ENCODE measurements at places on chromosomes 16 and 17.

GRCh38 chr16:51031598-51031997, 119.5 kb downstream of the SALL1 start:
- no peak for DNase-seq

- DNase-seq, result peak; percentile 13
Measured at GRCh38 chr16:53495325-53495724, 7.7 kb downstream of the AKTIP start.

GRCh38 chr17:67993153-67993997, 2.9 kb downstream of the C17orf58 start:
- DNase-seq, result peak; percentile 77

- DNase-seq, result no peak
Measured at GRCh38 chr16:892006-892405, 78.8 kb downstream of the LMF1 start.

GRCh38 chr17:41705271-41705991, 6.7 kb upstream of the GAST start:
- DNase-seq, result no peak

GRCh38 chr16:80687606-80688005, 116.8 kb downstream of the CDYL2 start:
- no peak for DNase-seq

- DNase-seq, result no peak
Measured at GRCh38 chr17:6496116-6496481, 51.8 kb downstream of the PIMREG start.

DNA sequence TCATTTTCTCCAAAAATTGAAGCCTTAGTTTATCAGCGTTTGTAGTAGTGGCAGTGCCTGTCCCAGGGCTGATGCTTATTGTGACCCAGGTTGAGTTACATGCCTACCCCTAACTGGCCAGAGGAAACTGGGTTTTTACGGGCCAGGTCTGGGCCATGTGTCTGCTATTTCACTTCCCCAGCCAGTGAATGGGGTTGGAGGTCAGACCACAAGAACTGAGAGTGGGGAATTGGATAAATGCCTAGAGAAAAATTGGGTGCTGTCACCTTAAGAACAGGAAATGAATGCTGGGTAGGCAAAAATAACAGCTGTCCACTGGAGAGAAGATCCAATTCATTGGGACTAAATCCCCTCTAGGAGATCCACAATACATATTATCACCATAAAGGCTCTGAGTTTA, 5.2 kb downstream of the ADPRM start:
- no peak for DNase-seq

- no peak for DNase-seq
Measured at GRCh38 chr17:77637818-77638575, 320.5 kb upstream of the TNRC6C start.

- DNase-seq, result no peak
Measured at GRCh38 chr16:86844695-86845094, 266.3 kb downstream of the FOXL1 start.

DNA sequence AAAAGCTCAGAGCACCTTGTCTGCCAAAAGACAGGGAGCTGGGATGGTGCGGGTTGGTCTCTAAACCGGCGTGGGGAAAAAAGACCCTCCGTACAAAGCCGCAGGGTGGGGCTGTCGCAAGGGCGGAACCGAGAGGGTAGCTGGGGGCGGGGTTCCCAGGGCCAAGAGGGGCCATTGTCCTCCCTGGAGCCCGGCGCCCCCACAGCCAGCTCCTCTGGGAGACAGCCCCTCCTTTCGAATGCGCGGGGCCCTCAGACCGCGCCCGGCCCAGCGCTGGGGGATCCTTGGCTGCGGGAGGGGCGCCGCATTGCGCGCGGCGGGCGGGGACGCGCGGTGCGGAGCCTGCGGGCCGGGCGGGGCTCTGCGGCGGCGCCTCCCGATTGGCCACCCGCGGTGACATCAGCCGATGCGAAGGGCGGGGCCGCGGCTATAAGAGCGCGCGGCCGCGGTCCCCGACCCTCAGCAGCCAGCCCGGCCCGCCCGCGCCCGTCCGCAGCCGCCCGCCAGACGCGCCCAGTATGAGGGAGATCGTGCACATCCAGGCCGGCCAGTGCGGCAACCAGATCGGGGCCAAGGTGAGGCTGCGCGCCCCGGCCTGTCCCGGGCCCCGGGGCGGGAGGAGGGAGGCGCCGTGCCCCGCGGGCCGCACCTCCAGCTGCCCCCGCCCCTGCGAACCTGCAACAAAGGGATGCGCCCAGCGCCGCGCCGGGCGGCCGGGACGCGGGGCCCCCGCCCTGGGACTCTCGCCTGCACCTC, at the start of gene TUBB3:
Gene TUBB3 (plus strand): TSS at position 459 of the 756 bp plus-strand sequence. CDS start 60 bp downstream, at position 519.
- DNase-seq, result peak; percentile 35

DNA sequence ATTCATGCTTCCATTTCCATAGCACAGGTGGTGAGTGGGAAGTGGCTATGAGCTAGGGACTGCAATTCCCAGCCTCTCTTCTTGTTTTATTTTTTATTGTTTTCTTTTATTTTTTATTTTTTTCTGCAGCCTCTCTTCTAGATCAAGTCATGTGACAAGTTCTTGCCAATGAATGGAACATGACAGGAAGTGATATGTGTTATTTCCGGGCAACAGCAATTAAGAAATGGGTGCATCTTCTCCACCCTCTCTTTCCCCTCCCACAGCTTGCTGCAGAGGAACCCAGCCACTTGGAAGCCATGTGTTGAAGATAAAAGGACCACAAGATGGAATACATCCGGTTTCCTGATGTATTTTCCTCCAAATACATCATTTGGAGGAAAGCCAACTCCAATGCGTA, 23.6 kb downstream of the IRX5 start:
- DNase-seq, result no peak

GRCh38 chr17:53655591-53655990, 167.1 kb upstream of the KIF2B start:
- DNase-seq, result no peak

DNA sequence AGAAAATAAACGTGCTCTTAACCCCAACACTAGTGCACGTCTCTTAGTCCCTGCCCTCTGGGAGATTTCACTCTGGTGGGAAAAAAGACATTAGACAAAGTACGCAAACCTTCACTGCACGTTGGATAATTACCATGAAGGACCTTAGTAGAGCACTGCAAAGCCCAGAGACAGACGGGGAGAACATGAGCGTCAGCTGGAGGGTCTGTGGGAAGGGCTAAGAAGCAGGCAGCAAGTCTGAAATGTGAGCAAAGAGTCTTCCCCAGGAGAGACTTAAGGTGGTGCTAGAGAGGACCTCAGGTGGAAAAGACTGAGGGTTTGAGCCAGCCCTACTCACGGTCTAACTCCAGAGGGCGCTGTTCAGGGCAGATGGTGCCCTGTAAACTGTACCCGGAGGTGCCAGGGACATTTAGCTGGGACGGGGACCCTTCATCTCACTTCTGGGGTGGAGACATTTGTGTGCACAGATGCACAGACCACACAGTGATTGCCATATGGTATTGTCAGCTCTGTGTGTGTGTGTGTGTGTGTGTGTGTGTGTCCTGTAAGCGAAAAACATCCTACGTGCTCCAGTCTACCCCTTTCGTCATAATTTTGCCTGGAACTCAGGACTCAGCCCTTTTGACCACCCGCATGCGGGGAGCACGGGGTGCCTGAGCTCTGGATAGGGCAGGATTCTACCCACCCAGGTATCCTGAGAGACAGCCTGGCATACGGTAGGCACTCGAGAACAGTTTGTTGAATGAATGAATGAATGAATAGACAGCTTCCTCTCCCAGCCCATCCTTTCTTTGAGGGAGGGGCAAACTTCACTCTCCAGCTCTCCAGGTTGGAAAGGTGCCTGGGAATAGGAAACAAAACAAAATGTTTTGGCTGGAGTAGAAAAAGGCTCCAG, 10.1 kb upstream of the STAC2 start:
- peak; percentile 73 for DNase-seq

DNA sequence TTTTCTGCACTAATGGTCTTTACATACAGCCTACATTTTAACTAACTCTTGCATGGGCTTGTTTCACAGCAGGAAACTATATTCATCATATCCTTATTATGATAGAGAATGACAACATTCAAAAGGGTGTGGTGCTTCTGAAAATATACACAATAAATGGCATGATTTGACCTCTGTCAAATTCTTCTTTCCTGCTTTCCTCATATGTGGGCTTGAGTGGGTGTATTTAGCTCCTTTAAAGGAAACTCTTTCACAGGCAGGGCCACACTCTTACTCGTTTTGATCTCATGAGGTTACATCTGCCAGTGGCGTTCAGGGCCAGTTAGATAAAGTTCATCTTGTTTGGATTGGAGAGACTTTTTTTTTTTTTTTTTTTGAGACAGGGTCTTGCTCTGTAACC, 6.1 kb downstream of the SLC35G3 start:
- peak; percentile 16 for DNase-seq

GRCh38 chr17:792277-792676, 10.1 kb downstream of the MRM3 start:
- DNase-seq, result no peak

DNA sequence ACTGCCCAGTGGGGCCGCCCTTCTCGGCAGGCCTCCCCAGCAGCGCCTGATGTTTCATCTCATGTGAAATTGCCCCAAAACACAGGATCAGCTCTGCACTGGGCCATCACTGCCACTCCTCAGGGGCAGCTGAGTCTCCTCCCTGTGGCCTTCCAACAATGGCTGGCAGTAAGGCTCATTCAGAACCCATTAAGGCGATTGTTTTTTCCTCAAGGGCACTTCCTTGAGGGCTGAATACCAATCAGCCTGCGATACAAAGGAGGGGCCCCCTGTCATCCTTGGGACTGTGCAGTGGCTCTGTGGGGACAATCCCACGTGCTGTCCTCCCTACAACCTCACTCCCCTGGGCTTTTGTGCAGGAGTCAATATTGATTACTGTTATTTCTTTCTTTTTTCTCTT, 47.5 kb downstream of the XYLT1 start:
- DNase-seq, result no peak

- DNase-seq, result no peak
Measured at GRCh38 chr16:87045466-87046216, 271.6 kb downstream of the C16orf95 start.

GRCh38 chr16:3058139-3059030, 7.1 kb upstream of the IL32 start:
- DNase-seq, result peak; percentile 56

GRCh38 chr16:1706386-1707192, 594 bp downstream of the MAPK8IP3 start:
- DNase-seq, result peak; percentile 40

- no peak for DNase-seq
Measured at GRCh38 chr17:39972271-39972670, 8.3 kb upstream of the PSMD3 start.

GRCh38 chr17:50763716-50764475, 3.4 kb downstream of the ANKRD40CL start:
- DNase-seq, result no peak

GRCh38 chr16:67674851-67675578, 8.4 kb downstream of the C16orf86 start:
- DNase-seq, result no peak

DNA sequence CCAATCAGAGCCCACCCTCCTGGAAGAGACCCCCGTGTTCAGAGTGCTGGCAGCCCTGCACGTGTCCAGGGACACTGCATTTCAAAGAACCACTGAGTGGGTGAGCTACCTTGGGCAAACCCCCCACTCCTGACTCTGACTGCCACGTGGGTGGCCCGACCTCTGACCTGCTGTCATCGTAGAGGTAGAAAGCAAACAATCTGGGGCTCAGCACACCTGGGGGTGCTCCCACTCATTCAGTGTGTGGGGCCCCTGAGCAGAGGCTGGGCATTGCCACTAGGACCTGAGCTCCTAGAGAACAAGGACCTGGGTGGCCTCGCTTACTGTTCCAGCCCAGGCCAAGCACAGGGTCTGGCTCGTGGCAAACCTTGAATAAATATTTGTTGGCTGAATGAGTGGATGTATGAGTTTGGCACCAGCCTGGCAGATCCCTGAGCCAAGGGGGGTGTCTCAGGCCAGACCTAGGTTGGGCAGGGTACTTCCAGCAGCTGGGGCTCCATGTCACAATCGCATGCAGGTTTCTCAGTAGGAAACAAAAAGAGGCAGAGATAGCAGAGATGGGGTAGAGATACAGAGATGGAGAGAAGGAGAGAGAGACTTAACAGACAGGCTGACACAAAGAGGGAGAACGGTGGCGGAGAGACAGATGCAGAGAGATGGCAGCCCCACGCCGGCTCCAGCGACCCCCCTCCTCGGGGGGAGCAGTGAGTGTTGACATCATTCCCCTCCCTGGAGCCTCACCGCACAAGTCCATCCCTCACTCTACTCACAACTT, 5.4 kb upstream of the DRC7 start:
- DNase-seq, result no peak

DNA sequence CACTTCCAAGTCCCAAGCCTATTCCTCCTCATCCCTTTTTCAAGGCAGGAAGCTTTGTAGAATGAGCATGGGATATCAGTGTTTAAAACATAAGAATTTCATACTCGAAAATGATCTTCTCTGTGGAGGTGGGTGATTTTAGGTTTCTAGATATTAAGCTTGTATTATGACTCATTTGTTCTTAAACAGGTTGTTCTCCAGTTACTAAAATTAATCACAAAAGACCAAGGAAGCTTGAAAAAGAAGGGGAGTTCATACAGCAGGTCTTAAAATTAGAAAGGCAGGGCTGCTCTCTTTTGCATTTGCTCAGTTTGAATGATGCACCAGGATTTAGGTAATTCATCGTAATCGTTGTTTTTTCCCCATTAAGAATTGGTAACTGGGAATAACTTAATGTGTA, 208.7 kb downstream of the PRKCA start:
- DNase-seq, result no peak

GRCh38 chr17:8896641-8897635, 29.5 kb upstream of the PIK3R6 start:
- no peak for DNase-seq

- DNase-seq, result peak; percentile 62
Measured at GRCh38 chr17:57114085-57114673, 29.1 kb downstream of the AKAP1 start.

All from CD4-positive, alpha-beta T cell treated with Interleukin-21 for 1 hour (primary cell).